ENCODE measurements at places on chromosomes 2 and 18. TPM values are rescaled to one million over a fixed set of nuclear protein-coding genes. Genes with fewer than 3 reads are reported as not detected.

DNA sequence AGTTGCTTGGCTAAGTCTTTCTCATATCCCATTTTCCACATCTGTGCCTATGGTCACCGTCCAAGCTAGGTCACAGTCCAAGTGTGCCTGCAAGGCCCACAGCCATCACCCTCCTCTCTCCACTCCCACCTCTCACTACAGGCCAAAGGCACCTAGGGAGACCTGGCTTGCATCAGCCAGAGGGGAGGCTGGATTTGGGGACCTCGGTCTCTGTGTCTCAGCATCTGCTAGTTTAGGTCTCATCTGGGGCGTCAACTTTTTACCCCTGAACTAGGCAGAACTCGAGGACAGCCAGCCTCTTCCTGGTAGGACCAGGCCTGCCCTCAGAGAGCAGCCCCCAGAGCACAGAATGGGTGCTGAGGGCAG, 217.1 kb downstream of the DYSF start:
- no peak for DNase-seq
- no peaks in the 10 kb centered on the region for H3K36me3 ChIP-seq
- peaks cover 8% of the 10 kb centered on the region for H3K27me3 ChIP-seq
- H3K4me3 ChIP-seq, result no peak overlapping the region

DNA sequence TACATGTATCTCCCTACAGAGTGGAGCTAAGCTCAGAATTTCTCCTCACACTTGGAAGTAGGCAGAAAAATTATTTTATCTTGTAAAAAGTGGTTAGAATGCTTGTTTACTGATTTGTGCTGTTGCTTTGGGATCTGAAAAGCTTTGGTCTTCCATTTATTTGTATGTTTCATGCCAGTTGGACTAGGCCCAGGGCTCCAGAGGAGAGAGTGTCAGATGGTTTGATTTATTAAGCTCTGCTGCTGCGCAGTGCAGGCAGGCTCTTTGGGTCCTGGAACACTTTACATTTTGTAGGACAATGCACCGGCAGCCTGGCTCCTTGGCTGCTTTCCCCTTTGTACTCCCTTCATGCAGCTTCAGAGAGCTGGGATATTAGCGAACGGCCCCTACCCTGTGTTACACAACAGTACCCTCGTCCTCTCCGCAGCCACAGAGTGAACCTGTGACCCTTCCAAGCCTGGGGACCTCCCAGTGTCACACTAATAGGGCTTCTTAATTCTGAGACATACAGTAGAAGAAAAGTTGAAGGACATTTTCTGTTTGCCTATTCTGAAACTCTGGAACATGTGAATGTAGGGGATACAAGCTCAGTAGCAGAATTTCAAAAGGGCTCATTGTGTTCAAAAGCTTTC, 56.7 kb upstream of the EML6 start:
- peak; percentile 23 for DNase-seq
- no peaks in the 10 kb centered on the region for H3K27me3 ChIP-seq
- no peak overlapping the region for H3K4me3 ChIP-seq
- peaks cover 19% of the 10 kb centered on the region for H3K4me1 ChIP-seq
- peak overlapping the region; percentile 19 for H3K27ac ChIP-seq

- H3K27me3 ChIP-seq, result peaks cover 2% of the 10 kb centered on the region
- no peak overlapping the region for H3K4me3 ChIP-seq
- H3K4me1 ChIP-seq, result peaks cover 5% of the 10 kb centered on the region
Observed at GRCh38 chr18:77222464-77222863, 27.2 kb upstream of the GALR1 start.

- H3K27me3 ChIP-seq, result no peaks in the 10 kb centered on the region
- peaks cover 1% of the 10 kb centered on the region for H3K36me3 ChIP-seq
- peak; percentile 93 for DNase-seq
- H3K27ac ChIP-seq, result peak overlapping the region; percentile 89
- peaks cover 3% of the 10 kb centered on the region for H3K4me1 ChIP-seq
Observed at GRCh38 chr2:191676790-191677645, 918 bp upstream of the NABP1 start.

The REG3G gene
- total RNA-seq, result not detected

The SLC4A3 gene
- 1.1 TPM for total RNA-seq

The RGPD3 gene
- 0.18 TPM for total RNA-seq

The CYTIP gene
- total RNA-seq, result not detected

The KATNAL2 gene
- total RNA-seq, result 1.4 TPM

The ALPP gene
- total RNA-seq, result not detected

Data from IMR-90 (cell line).